ENCODE measurements at places on chromosomes 13 and 19.

- no peak for DNase-seq
These were observed 264.4 kb downstream of the UQCRFS1 start for GRCh38 chr19:28948566-28948965.

DNA sequence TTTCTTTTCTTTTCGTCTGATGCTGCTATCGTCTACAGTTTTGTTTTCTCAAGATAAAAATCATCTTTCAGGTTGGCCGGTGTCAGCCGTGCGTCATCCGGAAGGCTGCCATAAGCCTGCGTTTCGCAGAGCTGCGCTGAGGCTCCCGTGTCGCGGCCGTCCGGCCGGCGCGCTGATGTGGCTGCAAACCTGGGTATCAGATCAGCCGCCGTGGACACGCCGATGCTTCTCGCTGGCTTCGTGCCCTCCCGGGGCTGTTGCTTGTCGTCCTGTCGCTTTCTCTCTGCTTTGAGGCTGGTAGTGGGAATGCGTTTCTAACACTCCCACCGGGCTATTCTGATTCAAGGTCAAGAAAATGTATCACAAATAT is 45.9 kb upstream of the TFDP1 start:
- no peak for DNase-seq

DNA sequence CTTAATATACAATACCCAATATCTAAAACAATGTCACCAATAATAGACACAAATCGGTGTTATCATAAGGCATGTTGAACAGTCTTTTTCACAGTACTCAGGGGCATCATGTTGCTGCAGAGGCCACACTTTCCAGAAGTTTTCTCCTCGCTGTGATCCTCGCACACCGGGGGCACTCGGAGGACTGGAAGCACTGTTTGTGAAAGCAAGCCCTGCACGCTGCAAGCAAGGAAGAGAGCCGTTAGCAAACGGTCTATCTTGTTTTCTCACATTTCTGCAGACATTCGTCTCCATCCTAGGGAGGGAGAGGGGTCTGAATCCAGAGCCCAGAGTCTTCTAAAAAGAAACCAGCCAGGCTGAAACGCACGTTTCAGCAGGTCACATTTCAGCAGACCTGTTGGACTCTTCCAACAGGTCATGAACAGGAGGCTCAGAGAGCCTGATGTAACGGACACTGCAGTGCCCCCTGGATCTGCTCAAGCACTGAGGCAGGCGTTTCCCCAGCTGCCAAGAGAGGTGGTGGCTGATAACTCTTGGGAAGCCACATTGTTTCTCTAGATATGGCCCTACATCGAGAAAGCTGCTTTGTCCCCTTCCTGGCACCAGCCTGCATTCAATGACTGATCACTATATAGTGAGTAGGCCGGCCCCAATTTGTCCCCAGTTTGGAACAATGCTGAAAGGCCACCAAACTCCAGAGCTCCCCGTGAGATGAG is 43.6 kb downstream of the RUBCNL start:
- DNase-seq = no peak

DNA sequence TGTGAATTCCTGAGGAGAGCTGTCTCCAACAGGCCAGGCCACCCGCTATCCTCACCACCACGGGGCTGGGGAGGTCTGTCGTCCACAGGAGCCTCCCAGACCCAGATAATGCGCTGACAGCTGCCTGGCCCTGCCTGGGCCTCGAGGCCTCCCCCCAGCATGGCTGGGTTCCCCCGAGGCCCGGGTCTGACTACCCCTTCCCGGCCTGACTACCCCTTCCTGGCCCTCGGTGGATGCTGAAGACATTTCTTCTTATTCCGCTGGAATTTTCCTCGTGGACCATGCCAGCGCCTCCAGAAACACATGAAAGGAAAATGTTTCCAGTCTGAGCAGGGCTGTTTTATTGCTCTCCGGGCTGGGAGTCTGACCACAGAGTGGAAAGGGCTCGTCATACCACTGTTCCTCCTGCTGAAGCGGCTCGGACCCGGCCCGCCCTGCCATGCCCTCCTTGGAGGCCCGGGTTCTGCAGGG is 16.8 kb upstream of the COMP start:
- no peak for DNase-seq

- DNase-seq = peak; percentile 72
These were observed at the start of gene PRMT1 for GRCh38 chr19:49677231-49677900. TSS of gene PRMT1 (plus strand) at chr19:49677271. CDS start at chr19:49677281, 10 bp downstream.

DNA sequence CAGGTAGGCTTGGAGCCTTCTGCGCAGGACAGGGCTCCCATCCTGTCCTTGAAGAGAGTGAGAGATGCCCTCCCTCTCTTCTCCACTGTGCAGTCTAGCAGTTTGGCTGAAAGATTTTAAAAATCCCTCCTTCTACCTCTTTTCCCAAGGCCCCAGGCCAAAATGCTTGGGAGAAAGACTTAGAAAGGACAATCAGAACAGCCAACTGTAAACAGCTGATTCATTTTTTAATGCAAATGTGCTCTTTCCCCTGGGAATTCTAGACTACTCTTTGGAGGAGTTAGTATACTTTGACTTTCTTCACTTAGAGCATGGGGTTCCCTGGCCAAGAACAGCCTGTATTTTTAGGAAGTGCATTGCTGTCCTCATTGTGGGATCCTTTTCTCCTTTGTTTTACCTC is 398.9 kb downstream of the GPC6 start:
- no peak for DNase-seq

DNA sequence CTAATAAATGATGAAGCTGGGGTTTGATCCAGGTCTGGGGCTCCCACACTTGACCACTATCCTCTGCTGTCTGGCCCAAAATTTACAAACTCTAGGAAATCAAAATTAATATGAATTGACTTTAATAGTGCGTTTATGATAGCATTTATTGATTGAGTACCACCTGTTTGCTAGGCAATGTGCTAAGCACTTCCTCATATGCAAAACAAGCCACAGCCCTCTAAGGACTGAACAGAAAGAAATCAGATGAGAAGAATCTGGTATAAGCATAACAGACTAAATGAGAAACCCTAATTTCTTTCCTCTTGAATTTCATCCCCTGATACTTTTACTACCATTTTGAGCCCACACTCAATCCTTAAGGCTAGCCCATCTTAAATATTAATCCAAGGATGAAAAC is 6.6 kb upstream of the MLNR start:
- DNase-seq = no peak

- no peak for DNase-seq
These were observed 45.4 kb downstream of the ZIC5 start for GRCh38 chr13:99926014-99926731.

DNA sequence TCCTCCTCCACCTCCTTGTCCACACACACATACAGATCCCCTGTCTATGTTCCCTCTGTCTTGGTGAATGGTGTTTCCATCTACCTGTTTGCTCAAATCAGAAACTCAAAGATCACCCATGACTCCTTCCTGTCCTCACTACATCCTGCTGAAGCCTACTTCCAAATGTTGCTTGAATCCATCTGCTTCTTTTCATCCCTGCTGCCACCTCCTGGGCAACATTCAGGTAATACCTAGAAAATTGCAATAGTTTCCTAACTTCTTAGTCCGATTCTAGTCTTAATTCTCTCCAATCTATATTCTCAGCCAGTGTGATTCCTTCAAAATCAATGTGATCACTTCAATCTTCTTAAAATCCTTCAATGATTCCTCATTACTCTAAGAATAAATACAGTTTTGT is 155.5 kb upstream of the STARD13 start:
- no peak for DNase-seq

GRCh38 chr19:15779756-15780476 is 7.5 kb upstream of the OR10H5 start:
- no peak for DNase-seq

GRCh38 chr19:33524024-33524664 is 2.6 kb upstream of the PEPD start:
- DNase-seq = no peak

- DNase-seq = no peak
These were observed 1.3 kb upstream of the RINL start for GRCh38 chr19:38879400-38879751.

GRCh38 chr13:75175575-75175974 is 306.4 kb downstream of the TBC1D4 start:
- no peak for DNase-seq

DNA sequence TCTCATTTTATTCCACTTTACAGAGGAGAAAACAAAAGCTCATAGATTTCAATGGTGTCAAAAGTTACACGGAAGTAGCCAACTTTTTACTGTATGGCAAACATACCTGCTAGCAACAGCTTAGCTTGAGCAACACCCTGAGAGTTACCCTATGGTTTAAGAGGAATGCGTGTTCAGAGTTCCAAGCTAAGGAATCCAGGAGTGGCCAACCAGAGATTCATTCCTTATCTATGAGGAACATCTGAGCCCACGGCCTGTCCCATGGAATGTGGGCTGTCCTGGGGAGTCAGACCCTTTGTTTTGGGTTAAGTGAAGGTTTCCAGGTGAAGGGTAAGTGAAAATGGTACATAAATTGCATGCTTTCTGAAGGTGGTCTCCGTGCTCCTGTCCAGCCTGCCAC is 67.5 kb downstream of the STARD13 start:
- DNase-seq = no peak

GRCh38 chr19:49908480-49909420 is 12.1 kb upstream of the IL4I1 start:
- DNase-seq = no peak

DNA sequence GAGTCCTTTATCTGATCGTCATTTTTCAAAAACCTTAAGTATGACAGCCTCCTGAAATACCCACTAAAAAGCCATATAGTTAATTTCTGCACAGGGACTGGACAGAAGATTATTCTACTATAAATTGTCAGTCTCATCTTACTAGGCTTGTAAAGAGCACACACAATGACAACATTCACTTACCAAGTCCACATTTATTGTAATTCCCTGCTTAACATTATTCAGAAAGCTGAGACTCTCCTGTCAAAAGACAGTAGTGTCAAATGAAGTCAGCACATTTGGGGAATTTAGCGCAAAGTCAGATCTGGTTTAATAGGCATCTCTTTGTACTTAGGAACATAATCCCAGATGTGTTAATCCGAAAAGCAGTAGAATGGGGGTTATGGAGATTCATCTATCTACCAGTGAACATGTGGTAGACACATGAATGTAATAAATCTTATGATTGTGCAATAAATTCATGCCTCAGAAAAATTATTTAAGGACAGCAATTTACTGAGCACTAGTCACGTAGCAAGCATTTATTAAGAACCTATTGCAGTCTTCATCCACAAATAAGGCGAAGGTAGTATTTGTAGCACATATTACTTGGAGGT is 224.6 kb upstream of the GPC6 start:
- DNase-seq = no peak

DNA sequence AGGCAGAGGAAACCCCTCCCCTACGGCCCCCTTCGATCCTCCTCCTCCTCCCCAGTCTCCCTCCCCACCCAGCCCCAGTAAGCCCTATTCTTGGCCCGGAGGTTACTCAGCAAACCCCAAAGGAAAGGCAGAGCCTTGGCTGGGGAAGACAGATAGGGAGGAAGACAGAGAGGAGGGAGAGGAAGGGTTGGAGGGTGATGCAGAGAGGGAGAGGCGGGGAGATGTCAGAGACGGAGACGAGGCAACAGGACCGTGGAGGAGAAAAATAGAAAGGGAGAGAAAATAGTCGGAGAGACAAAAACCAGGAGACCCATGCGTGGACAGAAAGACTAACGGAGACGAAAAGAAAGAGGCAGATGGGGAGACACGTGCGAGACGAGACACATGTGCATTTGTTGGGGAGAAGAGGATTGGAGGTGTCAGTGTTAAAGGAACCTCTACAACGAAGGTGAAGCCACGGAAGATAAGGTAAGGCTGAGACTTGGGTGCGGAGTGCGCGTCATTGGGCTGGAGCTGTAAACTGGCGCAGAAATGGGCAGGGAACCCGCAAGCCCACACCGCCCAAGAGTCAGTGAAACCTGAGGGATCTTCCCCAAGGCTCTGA is 2.9 kb downstream of the TGFB1 start:
- DNase-seq = no peak

GRCh38 chr13:59566561-59566960 is 597.2 kb downstream of the DIAPH3 start:
- no peak for DNase-seq

DNA sequence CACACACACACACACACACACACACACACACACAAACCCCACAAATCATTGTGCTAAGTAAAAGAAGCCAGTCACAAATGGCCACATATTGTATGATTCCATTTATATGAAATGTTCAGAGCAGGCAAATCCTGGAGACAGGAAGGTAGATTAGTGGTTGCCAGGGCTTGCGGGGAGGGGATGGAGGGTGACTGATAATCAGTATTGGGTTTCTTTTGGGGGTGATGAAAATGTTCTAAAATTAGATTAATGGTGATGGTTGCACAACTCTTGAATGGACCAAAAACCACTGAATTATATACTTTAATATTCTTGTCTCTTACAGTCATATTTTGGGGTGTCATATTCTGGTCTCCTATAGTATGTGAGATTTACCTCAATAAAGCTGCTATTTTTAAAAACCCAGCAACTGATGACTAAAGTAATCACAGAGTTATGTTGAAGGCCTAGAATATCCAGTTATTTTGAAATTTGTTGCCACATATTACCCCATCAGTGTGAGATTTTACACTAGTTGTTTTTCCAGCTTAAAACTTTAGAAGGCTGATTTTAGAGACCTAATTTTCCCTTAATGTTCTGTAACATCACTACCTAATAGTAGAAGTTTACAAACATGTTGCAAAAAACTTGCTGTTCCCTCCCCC is 20.3 kb downstream of the FLT1 start:
- no peak for DNase-seq

GRCh38 chr13:111957913-111958450 is 109.0 kb upstream of the SOX1 start:
- no peak for DNase-seq

DNA sequence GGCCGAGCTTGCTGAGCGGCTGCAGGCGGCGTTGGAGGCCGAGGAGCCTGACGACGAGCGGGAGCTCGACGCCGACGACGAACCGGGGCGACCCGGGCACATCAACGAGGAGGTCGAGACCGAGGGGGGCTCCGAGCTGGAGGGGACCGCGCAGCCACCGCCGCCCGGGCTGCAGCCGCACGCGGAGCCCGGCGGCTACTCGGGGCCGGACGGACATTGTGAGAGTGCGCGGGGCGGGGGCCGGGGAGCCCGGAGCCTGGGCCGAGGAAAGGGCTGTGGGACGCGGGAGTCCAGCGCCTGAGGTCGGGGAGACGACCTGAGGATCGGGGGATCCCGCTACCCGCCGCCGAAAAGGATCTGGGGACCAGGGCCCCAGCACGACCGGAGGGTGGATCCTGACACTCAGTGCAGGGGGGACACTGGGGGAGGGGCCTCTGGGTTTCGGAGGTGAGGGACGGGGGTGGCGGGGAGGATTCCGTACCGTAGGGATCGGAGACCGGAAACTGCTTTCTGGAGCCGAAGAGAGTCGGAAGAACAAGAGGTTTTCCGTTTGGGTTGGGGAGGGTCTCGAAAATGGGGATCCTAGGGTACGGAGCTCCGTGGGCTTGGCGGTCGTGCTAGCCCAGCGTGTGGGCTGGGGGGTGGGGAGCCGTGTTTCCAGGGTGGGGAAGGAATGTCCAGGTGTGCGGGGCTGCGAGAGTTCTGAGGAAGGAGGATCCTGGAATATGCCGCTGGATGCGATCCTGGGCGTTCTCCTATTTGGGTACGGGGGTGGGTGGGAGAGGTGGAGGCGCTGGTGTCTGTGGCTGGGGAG is 616 bp downstream of the HNRNPUL1 start:
- DNase-seq = peak; percentile 70

Measured in natural killer cell treated with Interleukin-12 subunit alpha and Interleukin-12 subunit beta and Interleukin-15 and Interleukin-18, amount 100 ng/mL, for 72 hours (primary cell).